Endothelial cell (in vitro differentiated cells): ENCODE measurements at places on chromosomes 2 and 18.

- H3K36me3 ChIP-seq: peaks cover 60% of the 10 kb centered on the region
- H3K27ac ChIP-seq: no peak overlapping the region
- H3K4me1 ChIP-seq: no peaks in the 10 kb centered on the region
- H3K27me3 ChIP-seq: peaks cover 7% of the 10 kb centered on the region
- DNase-seq: no peak
Observed at GRCh38 chr2:73536133-73536840, 105.9 kb downstream of the NAT8 start.

- H3K36me3 ChIP-seq: no peaks in the 10 kb centered on the region
- peaks cover 14% of the 10 kb centered on the region for H3K27me3 ChIP-seq
- peaks cover 15% of the 10 kb centered on the region for H3K4me1 ChIP-seq
Observed at GRCh38 chr2:230900336-230900995, 24.6 kb downstream of the GPR55 start.

- DNase-seq: no peak
- no peak overlapping the region for H3K27ac ChIP-seq
- peaks cover 4% of the 10 kb centered on the region for H3K27me3 ChIP-seq
- H3K4me3 ChIP-seq: peak overlapping the region; percentile 37
Observed at GRCh38 chr2:239312081-239312511, 88.7 kb downstream of the HDAC4 start.

- no peak for DNase-seq
- no peak overlapping the region for H3K4me3 ChIP-seq
- peaks cover 12% of the 10 kb centered on the region for H3K36me3 ChIP-seq
- peaks cover 11% of the 10 kb centered on the region for H3K4me1 ChIP-seq
- H3K27me3 ChIP-seq: peaks cover 5% of the 10 kb centered on the region
- H3K27ac ChIP-seq: no peak overlapping the region
Observed at GRCh38 chr2:161367675-161368074, 48.4 kb upstream of the TBR1 start.

DNA sequence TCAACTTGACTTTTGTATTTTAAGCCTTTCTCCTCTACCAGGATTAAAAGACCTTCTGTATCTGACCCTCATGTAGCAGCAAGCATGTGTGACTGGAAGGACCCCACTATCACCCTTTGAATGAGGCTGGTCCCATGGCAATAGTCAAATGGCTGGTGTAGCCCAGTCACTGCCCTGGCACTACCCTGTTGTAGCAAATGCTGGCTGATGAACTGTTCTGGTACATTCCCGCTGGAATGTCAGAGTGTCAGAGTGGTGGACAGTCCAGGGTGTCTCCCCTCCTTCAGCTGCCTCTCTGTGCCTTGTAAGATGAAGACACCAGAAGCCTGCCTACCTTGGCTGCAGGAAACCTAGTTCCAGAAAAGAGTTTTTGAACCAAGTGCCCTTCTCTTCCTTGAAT lies 115.7 kb downstream of the ACKR3 start:
- no peak overlapping the region for H3K27ac ChIP-seq
- no peak overlapping the region for H3K4me3 ChIP-seq
- no peak for DNase-seq
- H3K36me3 ChIP-seq: no peaks in the 10 kb centered on the region

DNA sequence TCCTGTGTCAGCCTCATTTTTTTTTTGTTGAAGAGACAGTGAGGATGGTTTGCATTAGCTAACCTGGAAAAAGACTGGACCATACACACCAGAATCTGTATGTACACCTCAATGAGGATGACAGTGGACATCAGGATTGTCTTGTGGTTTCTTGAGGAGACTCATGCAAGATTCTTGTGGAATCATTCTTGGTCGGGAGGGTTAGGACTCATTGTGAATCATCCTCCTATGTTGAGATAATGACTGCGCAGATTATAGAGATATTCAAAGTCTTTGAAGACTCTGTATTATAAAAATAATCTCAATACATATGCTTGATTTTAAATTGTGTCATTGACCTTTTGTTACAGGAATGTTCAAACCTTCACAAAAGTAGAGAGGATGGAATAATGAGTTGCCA lies 49.1 kb upstream of the DOCK10 start:
- DNase-seq: no peak
- no peak overlapping the region for H3K4me3 ChIP-seq
- peaks cover 1% of the 10 kb centered on the region for H3K27me3 ChIP-seq

- H3K4me3 ChIP-seq: no peak overlapping the region
- no peaks in the 10 kb centered on the region for H3K27me3 ChIP-seq
- DNase-seq: no peak
Observed at GRCh38 chr2:146624430-146625160, 1220.2 kb upstream of the ACVR2A start.

DNA sequence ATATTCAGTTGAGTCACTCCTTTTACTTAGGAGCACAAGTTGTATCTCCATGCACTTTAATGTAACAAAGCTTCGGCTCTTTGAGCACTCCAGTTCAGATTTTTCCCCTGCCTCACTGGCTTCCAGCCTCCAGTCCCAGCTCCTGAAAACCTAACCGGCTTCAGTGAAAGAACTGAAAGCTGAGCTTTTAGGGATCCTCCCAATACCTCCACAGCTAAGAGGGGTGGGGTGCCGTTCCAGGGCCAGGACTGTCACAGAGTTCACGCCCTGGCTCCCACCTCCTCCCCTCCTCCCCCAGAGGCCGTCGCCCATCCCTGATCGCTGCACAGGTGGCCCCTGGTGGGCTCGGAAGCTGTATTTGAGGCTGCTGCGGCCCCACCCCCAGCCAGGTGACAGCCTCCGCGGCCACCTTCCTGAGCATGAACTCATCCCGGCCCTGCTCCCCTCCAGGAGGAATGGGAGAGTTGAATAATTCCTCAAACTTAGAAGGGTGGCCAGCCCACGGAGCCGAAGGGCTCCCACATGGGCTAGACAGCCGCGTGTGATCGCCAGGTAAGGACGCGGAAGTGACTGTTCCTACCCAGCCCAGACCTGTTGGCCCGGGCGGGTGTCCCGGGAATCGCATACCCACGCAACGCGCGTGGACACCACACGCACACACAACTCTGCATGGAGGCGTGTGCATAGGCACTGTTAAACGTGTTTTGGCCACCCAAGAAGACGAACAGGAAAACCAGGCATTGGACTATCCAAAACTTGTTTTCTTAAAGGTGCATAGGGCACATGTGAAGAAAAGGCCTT lies 1.8 kb downstream of the MYO5B start:
- H3K4me1 ChIP-seq: peaks cover 4% of the 10 kb centered on the region
- peaks cover 18% of the 10 kb centered on the region for H3K27me3 ChIP-seq
- no peak overlapping the region for H3K27ac ChIP-seq
- no peak for DNase-seq

GRCh38 chr2:205438241-205438640 lies 244.1 kb upstream of the NRP2 start:
- H3K27ac ChIP-seq: no peak overlapping the region
- no peaks in the 10 kb centered on the region for H3K27me3 ChIP-seq
- H3K36me3 ChIP-seq: peaks cover 15% of the 10 kb centered on the region

GRCh38 chr18:57624988-57625387 lies 3.4 kb upstream of the NARS1 start:
- DNase-seq: no peak
- peaks cover 8% of the 10 kb centered on the region for H3K27me3 ChIP-seq
- no peak overlapping the region for H3K4me3 ChIP-seq
- no peaks in the 10 kb centered on the region for H3K36me3 ChIP-seq
- H3K4me1 ChIP-seq: peaks cover 9% of the 10 kb centered on the region
- no peak overlapping the region for H3K27ac ChIP-seq

GRCh38 chr2:227480528-227480927 lies 8.6 kb downstream of the AGFG1 start:
- H3K4me3 ChIP-seq: no peak overlapping the region
- no peak for DNase-seq
- H3K36me3 ChIP-seq: no peaks in the 10 kb centered on the region
- peaks cover 2% of the 10 kb centered on the region for H3K27me3 ChIP-seq
- H3K4me1 ChIP-seq: peaks cover 3% of the 10 kb centered on the region

- H3K4me3 ChIP-seq: no peak overlapping the region
- peaks cover 5% of the 10 kb centered on the region for H3K27me3 ChIP-seq
- H3K27ac ChIP-seq: no peak overlapping the region
- DNase-seq: no peak
- H3K36me3 ChIP-seq: no peaks in the 10 kb centered on the region
Observed at GRCh38 chr2:172775319-172775718, 39.7 kb downstream of the RAPGEF4 start.
